Mesothelial cell of epicardium (in vitro differentiated cells): ENCODE measurements at places on chromosomes 3 and 15.
A peak's percentile ranks its signal among the peaks of the same experiment; 100 is the strongest.

- peaks cover 6% of the 10 kb centered on the region for H3K36me3 ChIP-seq
- DNase-seq, result no peak
- H3K4me3 ChIP-seq, result no peak overlapping the region
- H3K27ac ChIP-seq, result no peak overlapping the region
Observed at GRCh38 chr3:14487086-14487485, 53.1 kb downstream of the GRIP2 start.

DNA sequence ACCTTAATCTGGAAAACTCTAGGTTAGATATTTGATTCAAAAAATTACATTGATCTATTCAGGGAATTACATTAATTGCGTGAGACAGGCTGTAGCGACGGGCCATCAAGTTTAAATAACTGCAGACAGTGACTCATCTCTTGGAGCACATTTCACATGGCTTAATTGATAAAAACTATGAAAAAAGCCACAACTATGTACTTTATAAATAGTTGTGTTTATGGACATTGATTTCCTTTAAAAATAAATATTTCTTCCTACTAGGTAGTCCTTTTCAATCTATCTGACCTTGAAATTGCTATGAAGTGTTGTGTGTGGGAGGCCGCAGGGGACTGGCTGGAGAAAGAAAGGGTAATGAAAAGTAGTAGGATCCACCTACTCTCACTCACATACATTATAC is 157.8 kb downstream of the IL1RAP start:
- H3K36me3 ChIP-seq, result no peaks in the 10 kb centered on the region
- peaks cover 3% of the 10 kb centered on the region for H3K4me1 ChIP-seq
- H3K27me3 ChIP-seq, result no peaks in the 10 kb centered on the region
- no peak overlapping the region for H3K27ac ChIP-seq

- H3K36me3 ChIP-seq, result no peaks in the 10 kb centered on the region
- no peak overlapping the region for H3K4me3 ChIP-seq
- H3K4me1 ChIP-seq, result peaks cover 16% of the 10 kb centered on the region
- no peak for DNase-seq
Observed at GRCh38 chr15:29437888-29438702, 168.5 kb upstream of the NSMCE3 start.

- H3K4me3 ChIP-seq, result no peak overlapping the region
- H3K4me1 ChIP-seq, result peaks cover 4% of the 10 kb centered on the region
- no peak for DNase-seq
- H3K36me3 ChIP-seq, result no peaks in the 10 kb centered on the region
Observed at GRCh38 chr15:98419173-98419780, 229.1 kb upstream of the IGF1R start.

DNA sequence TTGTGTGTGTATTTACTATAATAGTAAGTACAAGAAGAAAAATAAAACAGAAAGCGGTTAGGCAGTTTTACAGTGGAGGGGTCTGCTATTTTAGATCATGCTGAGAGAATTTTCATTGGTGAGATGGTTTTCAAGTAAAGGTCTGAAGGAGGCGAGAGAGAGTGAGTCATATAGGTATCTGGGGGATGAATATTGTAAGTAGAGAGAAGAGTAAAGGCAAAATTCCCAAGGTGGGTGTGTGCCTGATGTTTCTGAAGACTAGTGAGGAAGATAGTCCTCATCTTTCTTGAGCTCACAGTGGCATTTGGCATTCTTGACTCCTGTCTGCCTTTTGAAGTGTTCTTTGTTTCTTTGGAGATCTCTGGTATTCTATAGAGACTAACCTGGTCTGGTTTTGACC is 38.6 kb downstream of the CRYBG3 start:
- no peak overlapping the region for H3K4me3 ChIP-seq
- peaks cover 3% of the 10 kb centered on the region for H3K27me3 ChIP-seq
- no peaks in the 10 kb centered on the region for H3K36me3 ChIP-seq
- no peak for DNase-seq
- no peaks in the 10 kb centered on the region for H3K4me1 ChIP-seq
- H3K27ac ChIP-seq, result no peak overlapping the region

DNA sequence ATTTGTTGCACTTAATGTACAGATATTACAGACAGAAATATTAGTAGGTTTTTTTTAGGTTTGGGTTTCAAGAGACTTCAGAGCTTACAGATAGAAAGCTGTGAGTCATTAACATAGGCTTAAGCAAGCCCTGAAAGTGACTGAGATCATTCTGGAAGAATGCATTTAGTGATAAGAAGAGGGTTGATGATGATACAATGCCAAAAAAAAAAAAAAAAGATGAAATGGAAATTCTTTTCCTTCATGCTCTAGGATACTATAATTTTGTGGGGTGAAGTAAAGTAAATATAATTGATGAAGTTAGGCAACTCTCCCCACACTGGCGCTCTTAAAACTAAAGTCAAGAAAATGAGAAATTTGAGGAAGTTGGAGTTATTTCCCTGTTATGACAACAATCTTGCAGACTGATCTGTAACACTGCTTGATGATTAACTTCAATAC is 169.4 kb upstream of the ZNF385D start:
- no peak for DNase-seq
- H3K36me3 ChIP-seq, result no peaks in the 10 kb centered on the region
- peaks cover 16% of the 10 kb centered on the region for H3K4me1 ChIP-seq
- no peak overlapping the region for H3K4me3 ChIP-seq
- H3K27ac ChIP-seq, result peak overlapping the region; percentile 56

DNA sequence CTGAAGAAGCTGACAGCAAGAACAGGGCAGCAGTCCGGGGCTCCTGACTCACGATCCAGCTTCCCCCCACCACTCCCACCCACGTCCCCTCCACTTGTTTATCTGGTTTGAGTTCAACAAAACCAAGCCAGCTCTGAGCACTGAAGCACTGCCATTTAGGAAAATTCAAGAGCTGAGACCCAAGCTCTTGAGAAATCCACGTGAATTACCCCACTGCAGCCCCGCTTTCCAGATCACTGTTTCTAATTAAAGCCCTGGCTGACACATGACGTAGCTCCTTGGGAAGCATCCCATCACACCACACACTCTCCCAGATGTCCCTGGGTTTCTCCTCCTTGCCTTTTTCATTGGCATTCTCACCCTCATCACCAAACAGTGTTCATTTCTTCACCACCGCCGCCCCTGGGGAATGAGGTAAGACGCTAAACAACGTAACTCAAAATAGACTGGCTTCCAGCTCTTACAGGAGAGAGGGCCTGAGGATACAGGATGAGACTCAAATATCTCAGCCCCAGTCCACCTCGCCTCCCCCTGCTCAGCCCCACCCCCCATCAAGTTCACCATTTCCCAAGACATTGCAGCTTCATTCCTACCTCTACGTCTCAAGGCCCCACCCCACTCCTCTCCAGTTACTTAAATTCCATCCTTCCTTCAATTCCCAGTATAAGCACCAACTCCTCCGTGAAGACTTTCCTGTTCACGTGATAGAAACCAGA is 95.4 kb downstream of the SRGAP3 start:
- no peak for DNase-seq
- peaks cover 29% of the 10 kb centered on the region for H3K36me3 ChIP-seq
- no peaks in the 10 kb centered on the region for H3K27me3 ChIP-seq
- peak overlapping the region; percentile 83 for H3K27ac ChIP-seq

DNA sequence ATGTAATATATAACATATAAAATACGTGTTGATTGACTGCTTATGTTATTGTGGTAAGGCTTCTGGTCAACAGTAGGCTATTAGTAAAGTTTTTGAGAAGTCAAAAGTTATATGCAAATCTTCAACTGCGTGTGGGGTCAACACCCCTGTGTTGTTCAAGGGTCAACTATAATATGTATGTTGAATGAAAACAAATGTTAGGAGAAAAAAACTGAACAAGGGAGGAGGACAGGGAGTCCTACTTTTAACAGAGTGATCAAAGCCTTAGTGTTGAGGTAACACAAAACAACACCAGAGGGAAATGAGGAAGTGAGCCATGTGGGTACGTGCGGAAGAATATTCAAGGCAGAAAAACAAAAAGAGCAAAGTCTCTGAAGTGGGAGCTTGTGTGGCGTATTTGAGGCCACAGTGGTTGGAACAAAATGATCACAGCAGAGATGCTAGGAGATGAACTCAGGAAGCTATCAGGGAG is 62.5 kb downstream of the SFMBT1 start:
- no peak overlapping the region for H3K4me3 ChIP-seq
- H3K27ac ChIP-seq, result no peak overlapping the region
- H3K4me1 ChIP-seq, result peaks cover 14% of the 10 kb centered on the region
- H3K36me3 ChIP-seq, result no peaks in the 10 kb centered on the region
- no peak for DNase-seq

- H3K27ac ChIP-seq, result no peak overlapping the region
- no peak overlapping the region for H3K4me3 ChIP-seq
- peaks cover 2% of the 10 kb centered on the region for H3K4me1 ChIP-seq
- no peaks in the 10 kb centered on the region for H3K27me3 ChIP-seq
- peaks cover 3% of the 10 kb centered on the region for H3K36me3 ChIP-seq
Observed at GRCh38 chr15:77031376-77032050, 36.6 kb downstream of the PSTPIP1 start.

DNA sequence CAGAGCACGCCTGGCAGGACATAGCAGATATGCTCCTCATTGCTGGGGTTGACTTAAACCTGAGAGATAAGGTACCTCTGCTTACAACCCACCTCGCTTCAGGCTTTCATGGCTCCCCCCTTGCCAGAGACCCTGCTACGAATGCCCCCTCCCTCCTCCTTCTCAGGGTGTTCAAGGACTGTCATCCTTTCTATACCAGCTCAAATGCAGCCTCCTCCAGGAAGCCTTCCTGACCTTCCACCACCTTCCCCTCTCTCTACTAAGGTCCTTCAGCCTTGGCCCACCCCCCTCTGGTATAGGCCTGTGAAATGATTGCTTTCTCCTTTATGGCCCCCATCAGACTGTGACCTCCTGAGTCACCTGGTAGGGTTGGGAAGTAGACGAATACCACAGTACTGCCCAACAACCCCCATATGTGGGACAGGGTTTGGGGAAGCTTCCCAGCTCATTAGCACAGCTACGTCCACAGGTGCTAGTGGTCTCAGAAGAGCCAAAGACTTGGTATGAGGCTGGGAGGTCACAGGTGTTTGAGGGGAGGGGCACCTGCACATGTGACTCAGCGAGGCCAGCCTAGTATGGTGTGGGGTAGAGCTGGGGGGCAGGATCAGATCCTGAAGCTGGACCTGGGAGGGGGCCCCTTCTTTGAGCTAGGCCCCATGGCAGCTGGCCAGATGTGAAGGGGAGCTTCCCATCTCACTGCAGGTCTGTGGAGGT is 32.0 kb downstream of the ANKDD1A start:
- H3K4me3 ChIP-seq, result no peak overlapping the region
- H3K4me1 ChIP-seq, result no peaks in the 10 kb centered on the region
- no peaks in the 10 kb centered on the region for H3K36me3 ChIP-seq
- H3K27ac ChIP-seq, result no peak overlapping the region

- peaks cover 35% of the 10 kb centered on the region for H3K27me3 ChIP-seq
- peak; percentile 71 for DNase-seq
- no peak overlapping the region for H3K4me3 ChIP-seq
Observed at GRCh38 chr15:66004618-66005262, 135.4 kb downstream of the RAB11A start.

DNA sequence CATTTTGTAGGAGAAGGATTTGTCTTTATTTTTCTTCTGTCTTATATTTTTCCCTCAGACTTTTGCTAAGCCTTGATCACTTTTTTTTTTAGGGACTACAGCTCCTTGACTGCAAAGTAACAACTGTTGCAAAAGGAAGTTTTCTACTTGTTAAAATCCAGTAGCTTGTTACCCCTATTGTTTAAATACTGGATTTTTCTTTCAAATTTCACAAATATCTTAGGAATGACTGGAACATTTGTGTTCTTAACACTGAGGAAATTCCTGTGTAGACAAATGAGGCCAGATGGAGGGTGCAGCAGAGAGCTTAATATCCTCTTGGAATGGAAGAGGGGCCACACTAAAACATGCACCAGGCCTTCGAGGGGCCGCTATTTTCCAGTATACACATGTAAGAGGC is 3.2 kb upstream of the PGPEP1L start:
- no peak overlapping the region for H3K4me3 ChIP-seq
- no peak for DNase-seq

- H3K27ac ChIP-seq, result no peak overlapping the region
- no peak for DNase-seq
- no peak overlapping the region for H3K4me3 ChIP-seq
- no peaks in the 10 kb centered on the region for H3K27me3 ChIP-seq
- H3K36me3 ChIP-seq, result peaks cover 9% of the 10 kb centered on the region
- H3K4me1 ChIP-seq, result peaks cover 20% of the 10 kb centered on the region
Observed at GRCh38 chr3:141942006-141942405, 65.6 kb downstream of the ATP1B3 start.

GRCh38 chr3:32354362-32354778 is 37.3 kb upstream of the CMTM7 start:
- peaks cover 28% of the 10 kb centered on the region for H3K4me1 ChIP-seq
- H3K4me3 ChIP-seq, result no peak overlapping the region
- no peak for DNase-seq
- peak overlapping the region; percentile 39 for H3K27ac ChIP-seq

DNA sequence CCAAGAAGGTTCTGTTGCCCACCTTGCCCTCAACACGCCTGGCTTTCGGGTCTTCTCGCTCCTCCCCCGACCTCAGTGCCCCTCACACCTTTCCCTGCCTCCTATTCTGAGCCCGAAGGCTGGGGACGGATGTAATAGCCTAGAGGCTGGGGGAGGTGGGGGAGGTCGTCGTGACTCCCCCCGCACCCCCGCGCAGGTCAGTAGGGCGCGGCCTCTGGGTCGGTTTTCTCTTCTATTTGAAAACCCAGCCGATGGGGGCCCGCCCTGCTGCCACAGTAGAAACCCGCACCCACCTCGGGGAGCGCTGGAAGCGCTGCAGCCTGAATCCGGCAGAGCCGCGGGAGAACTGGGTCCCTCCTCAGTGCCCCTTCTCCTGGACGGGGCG is 1.0 kb upstream of the RBPMS2 start:
- H3K27me3 ChIP-seq, result peaks cover 4% of the 10 kb centered on the region
- H3K36me3 ChIP-seq, result no peaks in the 10 kb centered on the region
- H3K4me1 ChIP-seq, result peaks cover 18% of the 10 kb centered on the region
- H3K27ac ChIP-seq, result no peak overlapping the region
